Psoas muscle (tissue), 8 donors: ENCODE measurements at places on chromosomes 1 and 21. TPM values are rescaled to one million over a fixed set of nuclear protein-coding genes. Genes with fewer than 3 reads are reported as not detected.

The SLC2A5 gene
- total RNA-seq: 18.4 TPM

The RGS7 gene
- not detected for total RNA-seq

The TXNIP gene
- total RNA-seq: 2,747 TPM

The KRTAP12-2 gene
- total RNA-seq: not detected

The PLA2G2A gene
- 21.9 TPM for total RNA-seq

The ANKRD34A gene
- total RNA-seq: 12.3 TPM

The MAP1LC3C gene
- total RNA-seq: 4.5 TPM

The MRPS6 gene
- total RNA-seq: 92.9 TPM

The TEDDM1 gene
- total RNA-seq: not detected

The LAMTOR2 gene
- 56.1 TPM for total RNA-seq

The HTR1D gene
- total RNA-seq: not detected

The BATF3 gene
- total RNA-seq: 2.2 TPM

The OLFML3 gene
- 9.5 TPM for total RNA-seq

The ELAVL4 gene
- not detected for total RNA-seq

The BGLAP gene
- total RNA-seq: not detected

The IRF6 gene
- total RNA-seq: not detected

The TDRD10 gene
- 0.52 TPM for total RNA-seq

The CRNN gene
- not detected for total RNA-seq

The ZBTB37 gene
- total RNA-seq: 8.2 TPM

The WLS gene
- 16.1 TPM for total RNA-seq
